ENCODE measurements at places on chromosomes 4 and X.

DNA sequence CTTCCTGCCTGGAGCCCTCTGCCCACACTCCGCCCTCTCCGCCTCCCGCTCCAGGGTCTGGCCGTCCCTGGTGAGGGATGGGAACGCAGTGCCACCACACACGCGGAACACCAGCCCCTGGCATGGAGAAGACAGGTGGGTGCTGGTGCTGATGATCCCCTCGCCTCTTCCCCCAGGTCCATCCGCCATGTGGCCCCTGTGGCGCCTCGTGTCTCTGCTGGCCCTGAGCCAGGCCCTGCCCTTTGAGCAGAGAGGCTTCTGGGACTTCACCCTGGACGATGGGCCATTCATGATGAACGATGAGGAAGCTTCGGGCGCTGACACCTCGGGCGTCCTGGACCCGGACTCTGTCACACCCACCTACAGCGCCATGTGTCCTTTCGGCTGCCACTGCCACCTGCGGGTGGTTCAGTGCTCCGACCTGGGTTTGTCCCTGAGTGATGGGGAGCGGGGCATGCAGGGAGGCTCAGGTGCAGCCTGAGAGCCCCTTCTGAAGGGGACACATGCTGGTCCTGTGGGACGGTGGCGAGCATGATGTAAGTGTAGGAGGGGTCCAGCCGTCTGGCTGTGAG is 9.8 kb downstream of the BGN start:
- no peak for DNase-seq

DNA sequence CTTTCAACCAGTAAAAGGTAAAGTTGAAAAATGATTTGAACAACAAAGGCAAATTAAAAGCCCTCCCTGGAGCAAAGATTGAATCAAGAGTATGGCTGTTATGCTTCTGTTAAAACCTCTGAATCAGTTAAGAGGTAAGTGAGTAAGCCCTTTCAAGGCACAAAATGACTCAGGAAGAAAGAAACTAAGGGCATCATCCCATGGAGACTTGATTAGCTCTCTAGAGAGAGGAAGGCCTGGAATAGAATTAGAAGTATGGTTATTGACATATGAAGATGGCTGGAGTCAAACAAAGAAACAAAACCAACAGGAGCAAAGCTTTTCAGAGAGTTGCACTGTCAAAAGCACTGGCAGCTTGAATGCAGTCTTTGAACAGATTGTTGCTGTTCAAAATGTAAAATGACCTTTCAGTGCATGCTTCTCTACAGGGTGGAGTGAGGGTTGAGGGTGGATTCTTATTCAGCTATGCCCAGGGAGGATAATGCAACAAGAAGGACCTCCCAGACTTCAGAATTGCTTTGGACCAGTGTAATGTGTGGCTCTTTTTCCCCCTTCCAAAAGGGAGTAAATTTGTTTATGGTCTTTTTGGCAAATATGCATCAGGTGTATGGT is 365.5 kb downstream of the GBA3 start:
- no peak for DNase-seq

DNA sequence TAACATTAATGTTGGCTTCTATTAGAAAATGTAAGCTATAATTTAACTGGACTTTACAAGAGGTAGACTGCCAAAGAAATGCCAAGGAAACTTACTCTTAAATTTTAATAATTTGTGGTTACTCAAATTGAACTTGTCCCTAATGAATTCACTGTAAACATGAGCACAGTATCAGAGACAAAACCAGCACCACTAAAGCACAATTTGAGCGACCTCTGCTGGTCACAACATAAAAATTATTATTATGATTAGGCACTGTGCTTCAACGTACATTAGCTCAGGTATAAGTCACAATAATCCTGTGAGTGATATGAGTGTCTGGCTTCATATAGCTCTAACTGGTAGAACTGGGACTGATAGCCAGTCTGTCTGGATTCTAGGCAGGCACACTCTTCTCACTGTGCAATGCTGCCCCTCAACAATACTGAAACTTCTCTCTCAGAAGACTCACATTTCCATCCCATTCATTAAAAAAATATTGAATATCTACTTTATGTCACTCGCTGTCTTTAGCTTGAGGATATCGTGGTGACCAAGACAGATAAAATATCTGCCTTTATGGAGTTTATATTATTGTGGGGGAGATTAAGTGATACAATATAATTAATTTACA is 8.0 kb downstream of the NUDT6 start:
- DNase-seq: no peak

DNA sequence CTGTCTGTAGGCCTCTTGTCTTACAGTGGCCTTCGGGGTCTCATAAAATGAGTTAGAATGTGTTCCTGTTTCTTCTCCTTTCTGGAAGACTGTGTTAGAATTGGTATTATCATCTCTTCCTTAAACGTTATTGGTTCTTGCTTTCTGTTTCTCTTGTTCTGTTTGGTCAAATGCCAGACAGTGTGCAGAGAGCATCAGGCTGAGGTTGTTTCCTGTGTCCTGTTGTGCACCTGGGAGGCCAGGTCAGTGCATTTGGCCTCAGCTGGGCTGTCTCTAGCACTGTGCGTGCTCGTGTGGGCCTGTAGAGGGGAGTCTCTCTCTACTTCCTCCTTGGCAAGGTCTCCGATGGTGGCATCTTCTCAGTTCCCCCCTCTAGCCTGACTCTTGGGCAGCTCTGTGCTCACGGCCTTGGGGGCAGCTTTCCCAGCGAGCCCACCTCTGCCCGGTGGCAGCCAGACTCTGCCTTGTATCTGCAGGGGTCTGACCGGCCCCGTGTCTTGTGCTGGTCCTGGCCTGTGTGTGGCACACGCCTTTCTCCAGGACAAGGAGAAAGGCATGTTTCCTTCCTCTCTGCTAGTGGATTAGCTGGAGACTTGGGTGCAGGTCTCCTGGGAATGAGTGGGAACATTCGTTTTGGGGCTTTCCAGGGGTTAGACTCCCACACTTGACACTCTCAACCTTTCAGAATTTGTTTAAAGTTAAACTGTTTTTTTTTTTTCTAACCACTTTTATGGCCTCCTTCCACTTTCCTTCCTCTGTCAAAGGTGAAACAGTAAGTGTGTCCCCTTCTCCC is 62.3 kb downstream of the FAM193A start:
- no peak for DNase-seq

DNA sequence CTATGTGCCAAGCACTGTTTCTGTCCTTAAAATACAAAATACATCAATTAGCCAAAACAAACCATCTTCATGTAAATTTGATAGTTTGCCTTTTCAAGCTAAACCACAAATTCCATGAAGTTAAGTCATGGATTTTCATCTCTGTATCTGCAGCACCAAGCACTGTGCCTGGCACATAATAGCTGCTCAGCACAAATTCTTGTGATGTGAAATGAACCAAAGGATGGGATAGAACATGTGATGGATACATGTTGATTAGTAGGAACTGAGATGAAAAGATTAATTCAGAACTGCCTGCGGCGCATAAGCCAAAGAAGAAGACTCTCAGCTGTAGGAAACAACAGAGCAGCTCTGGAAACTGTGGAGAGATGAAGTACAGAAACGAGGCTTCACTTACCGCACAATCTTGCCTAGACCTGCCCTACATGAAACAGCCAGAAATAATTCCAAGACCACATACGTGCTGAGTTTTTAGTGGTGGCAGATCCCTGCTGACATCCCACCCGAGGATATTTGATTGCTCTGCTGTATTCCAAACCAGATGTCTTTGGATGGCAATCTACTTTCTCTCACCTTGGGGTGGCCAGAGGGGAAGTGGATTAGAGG is 40.9 kb upstream of the DCLK2 start:
- no peak for DNase-seq

GRCh38 chr4:151801547-151802516 is 41.0 kb upstream of the GATB start:
- DNase-seq: no peak

DNA sequence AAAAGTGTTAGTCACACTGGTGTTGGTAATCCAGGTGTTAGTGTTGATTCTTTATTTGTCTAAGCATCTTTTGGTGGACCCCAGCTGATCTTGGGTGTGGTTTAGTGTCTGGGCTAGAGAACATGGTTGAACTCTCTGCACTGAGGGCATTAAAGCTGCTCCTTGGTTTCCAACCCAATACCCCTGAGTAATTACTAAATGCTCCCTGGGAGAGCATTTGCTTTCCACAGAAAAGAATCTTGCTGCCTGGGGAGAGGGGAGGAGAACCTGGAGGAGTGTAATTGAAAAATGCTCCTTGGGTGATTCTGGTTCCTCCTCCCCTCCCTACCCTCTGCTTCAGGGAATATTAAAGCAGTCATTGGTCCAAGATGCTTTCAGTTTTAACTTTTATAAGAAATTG is 3.1 kb downstream of the GUCY1B1 start:
- no peak for DNase-seq

GRCh38 chr4:66331761-66332160 is 661.5 kb upstream of the EPHA5 start:
- no peak for DNase-seq

- no peak for DNase-seq
These were observed 108.1 kb downstream of the RAPGEF2 start for GRCh38 chr4:159210975-159211374.

DNA sequence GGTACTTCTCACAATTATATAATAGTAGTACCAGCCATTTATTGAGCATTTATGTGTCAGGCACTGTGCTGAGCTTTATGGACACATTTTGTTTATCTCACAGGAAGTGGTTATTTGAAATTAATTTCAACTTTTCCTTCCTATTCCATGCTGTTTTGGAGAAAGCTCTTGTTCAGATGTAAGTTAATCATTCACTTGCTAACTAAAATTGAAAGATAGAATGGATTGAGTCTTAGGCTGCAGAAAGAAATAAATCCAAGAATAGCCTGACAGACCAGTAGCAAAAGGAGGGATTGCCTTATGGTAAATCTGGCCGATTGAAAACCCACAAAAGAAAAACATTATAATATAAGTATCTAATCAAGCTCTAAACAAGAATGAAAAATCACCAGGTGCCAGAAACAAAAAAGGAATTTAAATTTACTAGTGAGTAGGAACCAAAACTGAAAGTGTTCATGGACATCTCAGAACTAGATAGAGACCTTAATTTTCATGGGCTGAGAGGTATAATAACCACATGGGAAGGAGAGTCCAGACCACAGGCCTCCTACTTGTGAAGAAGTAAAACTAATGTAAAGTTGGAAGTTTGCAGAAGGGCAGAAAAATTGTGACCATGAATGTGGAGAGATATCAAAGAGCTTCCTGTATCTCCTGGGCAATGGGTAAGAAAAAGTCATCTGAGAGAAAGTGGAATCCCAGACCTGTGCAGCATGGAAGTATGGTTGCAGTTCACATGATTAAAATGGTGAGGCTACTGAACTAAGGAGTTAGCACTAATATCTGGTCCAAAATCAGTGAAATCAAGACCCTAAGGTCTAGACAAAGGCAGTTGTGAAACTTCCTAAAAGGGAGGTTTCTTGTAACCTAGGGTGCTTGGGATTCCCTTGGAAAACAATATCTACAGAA is 38.0 kb downstream of the RADX start:
- no peak for DNase-seq

DNA sequence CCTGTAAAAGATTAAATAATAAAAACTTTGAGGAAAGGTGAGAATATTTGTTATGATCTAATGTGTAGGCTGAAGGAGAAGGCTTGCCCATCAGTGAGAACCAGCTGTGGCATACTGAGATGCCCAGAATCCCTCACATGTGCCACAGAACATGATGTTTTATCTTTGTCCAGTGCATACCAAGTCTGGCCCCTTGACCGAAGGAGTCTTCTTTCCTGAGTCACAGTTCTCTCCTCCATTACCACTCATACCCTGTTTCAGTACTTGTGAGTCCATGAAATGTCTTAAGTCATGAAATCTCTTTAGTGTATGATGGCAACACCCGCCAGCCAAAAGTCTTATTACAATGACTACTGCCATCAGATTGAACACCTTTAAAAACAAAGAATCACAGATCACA is 42.7 kb downstream of the PPARGC1A start:
- no peak for DNase-seq

DNA sequence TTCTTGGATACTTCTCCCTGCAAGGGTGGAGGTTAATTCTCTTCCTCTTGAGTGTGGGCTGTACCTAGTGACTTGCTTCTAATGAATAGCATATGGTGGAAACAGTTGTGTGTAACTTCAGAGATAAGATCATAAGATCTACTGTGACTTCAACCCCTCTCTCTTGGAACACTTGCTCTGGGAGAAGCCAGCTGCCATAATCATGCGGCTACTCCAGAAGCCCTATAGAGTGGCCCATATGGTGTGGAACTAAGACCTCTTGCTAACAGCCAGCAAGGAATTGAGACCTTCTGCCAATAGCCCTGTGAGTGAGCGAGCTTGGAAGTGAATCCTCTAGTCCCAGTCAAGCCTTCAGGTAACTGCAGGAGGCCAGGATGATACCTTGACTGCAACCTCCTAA is 81.1 kb downstream of the RBMX2 start:
- no peak for DNase-seq

DNA sequence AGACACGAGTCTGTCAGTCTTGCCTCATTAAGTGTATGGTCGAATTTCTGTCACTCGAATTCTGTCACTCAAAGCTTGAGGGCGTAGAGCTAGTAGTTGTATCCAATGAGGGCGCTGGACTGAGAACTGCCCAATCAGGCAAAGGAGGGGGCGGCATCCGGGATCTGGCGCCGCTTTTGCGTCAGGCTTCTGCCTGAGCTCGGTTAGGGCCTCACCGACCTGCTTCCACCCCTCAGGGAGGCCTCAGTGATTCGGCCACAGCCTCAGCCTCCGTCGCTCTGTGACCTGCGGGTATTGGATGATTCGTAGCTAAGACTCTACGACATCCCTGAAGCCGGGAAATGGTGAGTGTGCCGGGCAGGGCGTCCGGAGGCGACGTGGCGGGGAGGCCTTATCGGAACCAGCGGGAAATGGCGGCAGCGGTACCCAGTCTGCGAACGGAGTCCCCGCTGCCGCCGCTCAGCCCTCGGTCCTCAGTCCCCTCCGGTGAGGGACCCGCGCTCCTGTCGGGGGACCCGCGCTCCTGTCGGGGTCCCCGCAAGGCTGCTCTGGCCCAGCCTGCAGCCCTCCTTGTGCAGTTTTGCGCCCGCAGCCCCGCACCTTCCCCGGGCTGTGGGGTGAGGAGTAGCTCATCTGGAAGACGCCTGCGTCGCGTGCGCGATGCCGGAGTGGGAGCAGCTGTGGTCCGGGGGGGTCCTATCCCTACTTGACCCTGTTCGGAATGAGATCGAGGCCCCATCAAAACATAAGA is 88.3 kb downstream of the ZNF718 start:
- peak; percentile 62 for DNase-seq
